ENCODE measurements at places on chromosomes 6 and 20.

DNA sequence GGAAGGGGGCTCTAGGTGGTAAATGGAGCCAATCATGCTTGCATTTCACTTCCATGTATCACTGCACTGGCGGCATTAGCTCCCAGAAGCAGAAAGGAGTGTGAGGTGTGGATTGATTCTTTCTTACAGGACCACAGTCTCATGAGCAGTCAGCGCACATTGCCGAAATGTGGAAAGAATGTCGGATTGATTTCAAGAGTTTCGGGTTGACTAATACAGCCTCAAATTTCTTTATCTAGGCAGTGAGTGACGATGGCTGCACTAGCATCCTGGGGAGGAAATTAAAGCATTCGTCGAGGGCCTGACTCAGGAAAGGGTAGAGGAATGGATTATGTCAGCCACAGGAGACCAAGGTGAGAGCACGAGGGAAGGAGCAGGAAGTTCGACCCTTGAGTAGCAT, 222.8 kb upstream of the CDYL start:
- no peak for DNase-seq

- DNase-seq, result no peak
Measured at GRCh38 chr20:8986631-8987030, 82.3 kb upstream of the PLCB4 start.

DNA sequence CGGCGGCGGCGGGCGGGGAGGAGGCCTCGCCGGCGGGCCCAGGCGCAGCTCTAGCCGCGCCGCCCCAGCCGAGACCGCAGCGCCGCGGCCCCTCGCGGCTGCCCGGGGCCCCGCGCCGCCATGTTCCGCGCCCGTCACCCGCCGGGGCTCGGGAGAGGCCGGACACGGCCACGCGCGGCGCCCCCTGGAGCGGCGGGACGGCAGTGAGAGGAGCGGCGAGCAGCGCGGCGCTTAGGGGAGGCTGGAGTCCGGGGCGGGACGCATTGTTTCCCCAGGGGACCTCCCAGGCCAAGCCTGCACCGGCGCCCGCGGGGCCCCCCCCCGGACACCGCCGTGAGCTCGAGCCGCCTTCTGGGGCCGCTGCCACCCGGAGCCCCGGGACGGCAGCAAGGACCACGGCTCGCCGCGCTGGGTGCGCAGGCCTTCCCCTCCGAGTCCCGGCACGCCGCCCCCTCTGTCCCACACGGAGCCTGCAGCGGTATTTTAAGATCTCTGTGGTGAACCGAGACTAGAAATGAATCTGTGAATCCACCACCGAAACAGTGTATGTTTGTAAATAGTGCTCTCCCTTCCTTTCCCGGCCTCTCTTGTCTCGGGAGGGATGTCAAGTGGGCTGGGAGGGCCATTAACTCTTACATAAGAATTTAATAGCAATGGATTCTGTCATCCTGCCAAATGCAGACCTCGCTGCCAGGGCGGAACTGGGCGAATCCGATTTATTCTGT, 424 bp upstream of the KIF13A start:
- peak; percentile 57 for DNase-seq

GRCh38 chr6:119172824-119173223, 94.4 kb upstream of the FAM184A start:
- no peak for DNase-seq

DNA sequence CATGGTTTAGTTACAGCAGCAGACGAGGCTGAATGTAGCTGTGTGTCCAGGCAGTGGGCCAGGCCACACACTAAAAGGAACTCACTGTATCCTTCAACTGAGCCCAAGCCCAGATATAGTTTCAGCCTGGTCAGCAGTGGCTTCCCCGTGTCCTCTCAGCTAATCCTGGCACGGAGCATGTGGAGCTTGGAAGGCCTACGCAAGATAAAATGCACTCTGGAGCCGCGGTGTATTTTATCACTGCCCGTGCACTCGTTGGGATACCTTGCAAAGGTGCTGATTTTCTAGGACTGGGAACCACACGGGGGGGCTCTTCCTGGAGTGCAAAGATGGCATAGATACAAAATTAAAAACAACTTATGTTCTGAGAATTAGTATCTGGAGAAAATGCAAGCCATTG, 48.4 kb upstream of the IYD start:
- DNase-seq, result no peak

- DNase-seq, result no peak
Measured at GRCh38 chr6:54899986-54900385, 53.4 kb downstream of the FAM83B start.

DNA sequence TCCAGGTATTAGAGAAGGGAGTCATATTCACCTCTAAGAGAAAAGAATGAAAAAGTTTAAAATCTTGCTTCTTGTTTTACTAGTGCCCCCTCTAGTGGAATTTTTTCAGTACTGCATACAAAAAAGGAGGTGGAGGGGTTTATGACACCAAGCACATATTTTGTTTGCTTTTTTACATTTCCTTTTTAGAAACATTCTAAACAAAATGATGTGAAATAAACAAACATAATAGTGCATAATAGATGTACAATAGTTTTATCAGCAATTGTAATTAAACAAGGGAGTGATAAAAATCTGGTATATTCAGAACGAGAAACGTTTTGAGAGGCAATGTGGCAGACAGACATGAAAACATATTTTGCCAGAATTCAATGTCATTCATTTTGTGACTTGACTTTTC, 111.0 kb upstream of the TFAP2D start:
- DNase-seq, result peak; percentile 33

All from left renal cortex interstitium (tissue), 4 donors.